ENCODE measurements at places on chromosomes 2 and 18.

- peak; percentile 68 for DNase-seq
Measured at GRCh38 chr18:37565101-37565976, at the start of gene CELF4. TSS of gene CELF4 (minus strand) at chr18:37565798.

DNA sequence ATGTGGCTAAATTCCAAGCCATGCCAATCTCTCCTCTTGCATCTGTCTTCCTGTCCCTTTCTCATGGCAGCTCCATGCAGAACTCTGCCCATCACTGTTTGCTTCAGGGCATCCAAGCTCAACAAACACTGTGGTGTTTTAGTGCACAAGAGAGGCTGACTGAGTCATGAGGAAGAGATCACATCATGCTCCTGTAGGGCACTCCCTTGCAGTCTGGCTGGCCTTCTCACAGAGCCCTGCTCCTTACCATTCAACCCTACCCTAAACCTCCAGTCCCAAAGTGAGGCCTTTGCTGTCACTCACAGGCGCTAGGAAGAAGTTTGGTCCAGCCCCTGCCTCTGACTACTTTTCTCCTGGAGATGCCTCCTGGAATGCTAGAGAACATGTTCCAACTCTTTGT is 194.0 kb downstream of the LRATD1 start:
- DNase-seq, result no peak

- DNase-seq, result no peak
Measured at GRCh38 chr2:105323111-105323510, 6.4 kb downstream of the TGFBRAP1 start.

DNA sequence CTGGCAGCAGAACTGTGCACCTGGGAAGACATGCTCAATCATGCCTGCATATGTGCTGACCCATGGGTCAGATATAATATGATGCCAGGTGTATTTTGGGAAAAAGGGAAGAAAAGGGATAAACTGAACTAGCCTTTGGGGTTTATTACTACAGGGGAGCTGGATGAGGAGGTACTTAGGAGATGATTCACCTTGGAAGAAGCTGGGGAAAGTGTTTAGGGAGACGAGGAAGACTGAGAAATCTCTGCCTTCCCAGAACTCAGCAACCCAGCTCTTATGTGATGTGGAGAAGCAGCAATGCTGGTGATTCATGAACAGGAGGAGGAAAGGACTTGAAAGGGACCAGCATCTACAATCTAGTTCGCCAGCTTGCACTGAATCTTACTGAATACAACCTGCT is 110.2 kb downstream of the BARD1 start:
- no peak for DNase-seq

DNA sequence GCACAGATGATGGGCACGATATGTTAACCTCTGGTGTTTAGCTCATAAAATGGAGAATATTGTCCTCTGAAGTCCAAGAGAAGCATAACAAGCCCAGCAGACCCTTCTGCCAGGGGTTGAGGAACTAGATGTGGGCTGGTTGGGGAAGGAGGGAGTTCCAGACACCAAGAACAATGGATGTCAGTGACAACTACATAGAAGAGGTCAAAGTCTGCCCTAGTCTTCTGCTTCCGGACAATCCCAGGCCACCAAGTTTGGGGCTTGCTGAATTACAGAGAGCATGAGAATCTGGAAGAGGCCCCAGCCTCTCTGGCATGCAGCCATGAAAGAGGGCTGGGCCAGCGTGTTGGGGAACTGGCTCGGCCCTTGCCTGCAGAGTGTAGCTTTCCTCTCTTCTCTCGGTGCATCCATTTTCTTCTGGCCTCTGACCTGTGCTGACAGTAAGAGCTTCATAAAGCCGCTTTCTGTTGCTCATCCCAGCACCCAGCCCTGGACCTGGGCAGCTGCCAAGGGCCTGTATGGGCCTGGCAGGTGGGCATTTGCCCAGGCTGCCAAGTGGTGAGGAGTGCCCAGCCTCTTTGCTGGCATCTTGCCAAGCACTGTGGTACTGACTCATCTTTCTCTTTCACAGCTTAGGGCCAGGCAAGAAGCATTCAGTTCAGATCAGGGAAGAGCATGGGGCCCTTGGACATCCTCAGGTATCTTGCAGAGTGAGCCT is 14.6 kb upstream of the LAPTM4A start:
- DNase-seq, result no peak

- DNase-seq, result no peak
Measured at GRCh38 chr2:35933031-35933430, 422.5 kb upstream of the CRIM1 start.

DNA sequence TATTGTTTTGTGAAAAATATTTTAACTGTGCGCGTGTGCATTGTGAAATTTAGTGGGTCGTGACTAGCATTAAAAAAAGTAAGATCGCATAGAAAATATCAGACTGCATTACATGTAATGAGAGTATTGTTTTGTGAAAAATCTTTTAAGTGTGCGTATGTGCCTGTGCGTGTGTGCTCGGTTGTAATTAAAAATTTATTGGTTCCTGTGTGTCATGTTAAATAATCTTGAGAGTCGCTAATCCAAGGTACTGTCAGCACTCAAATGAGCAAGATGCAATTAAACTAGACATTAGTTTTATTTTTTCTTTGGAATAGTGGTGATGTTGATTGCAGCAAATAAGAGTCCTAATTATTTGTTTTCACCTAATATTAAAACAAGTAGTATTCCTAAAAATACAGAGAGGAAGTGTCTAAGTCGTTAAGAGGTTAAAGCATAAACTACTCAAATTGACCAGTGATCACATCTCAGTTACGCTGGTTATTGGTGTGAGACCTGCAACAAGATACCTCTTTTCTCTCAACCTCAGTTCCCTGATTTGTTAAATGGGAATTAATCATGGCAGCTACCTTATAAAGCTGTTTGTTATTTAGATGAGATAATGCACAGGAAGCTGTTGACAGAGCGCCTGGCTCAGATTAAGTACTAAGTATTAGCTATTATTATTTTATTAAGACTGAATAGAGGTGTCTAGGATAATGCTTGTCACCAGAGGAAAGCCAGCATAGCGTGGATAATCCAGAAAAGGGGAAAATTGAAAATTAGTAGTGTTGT is 1.9 kb downstream of the ZDBF2 start:
- no peak for DNase-seq

DNA sequence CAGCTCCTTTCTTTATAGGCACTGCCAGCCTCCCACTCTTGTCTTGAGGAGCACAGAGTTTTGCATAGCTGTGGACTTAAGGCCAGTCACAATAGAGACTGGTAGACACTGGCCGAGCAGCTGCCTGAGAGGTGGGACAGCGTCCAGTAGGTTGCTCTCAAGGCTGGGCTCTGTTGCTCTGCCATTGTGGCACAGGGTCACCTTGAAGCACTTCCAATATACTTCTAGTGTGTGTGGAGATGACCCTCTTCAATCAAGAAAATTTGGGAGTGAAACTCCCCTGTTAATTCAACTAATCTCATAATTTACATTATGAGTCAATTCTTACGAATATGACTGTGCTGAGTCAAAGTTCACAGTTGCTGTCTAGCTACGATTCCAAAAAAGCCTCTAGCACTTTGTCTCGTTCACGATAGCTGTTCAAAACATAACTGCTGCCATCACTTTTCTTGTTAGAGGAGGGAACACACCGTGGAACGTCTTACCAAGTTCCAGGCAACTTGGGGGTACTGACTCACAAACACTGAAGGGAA is 636.2 kb downstream of the EPHA4 start:
- DNase-seq, result no peak

- no peak for DNase-seq
Measured at GRCh38 chr2:233208382-233209116, 42.9 kb upstream of the ATG16L1 start.

GRCh38 chr2:75491129-75491753 is 69.5 kb downstream of the EVA1A start:
- no peak for DNase-seq

GRCh38 chr2:176107731-176108181 is 676 bp downstream of the HOXD11 start:
- peak; percentile 76 for DNase-seq

DNA sequence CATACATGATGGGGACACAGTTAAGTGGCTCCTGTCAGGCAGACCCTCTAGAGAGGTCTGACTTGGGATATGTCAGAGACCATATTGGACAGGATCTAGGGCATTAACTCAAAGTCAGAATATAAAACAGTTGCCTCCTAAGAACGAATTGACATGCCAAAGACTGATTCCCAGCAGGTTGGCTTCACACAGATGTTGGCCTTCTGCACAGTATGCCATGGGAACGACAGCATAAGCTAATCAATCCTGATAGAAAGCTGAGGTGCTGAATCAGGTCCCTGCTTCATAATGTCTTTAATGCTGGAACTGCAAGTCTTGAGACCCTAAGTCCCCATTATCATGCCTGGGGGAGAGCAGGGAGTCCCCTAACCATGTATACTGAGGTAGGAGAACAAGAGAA is 165.1 kb downstream of the SRBD1 start:
- DNase-seq, result no peak

DNA sequence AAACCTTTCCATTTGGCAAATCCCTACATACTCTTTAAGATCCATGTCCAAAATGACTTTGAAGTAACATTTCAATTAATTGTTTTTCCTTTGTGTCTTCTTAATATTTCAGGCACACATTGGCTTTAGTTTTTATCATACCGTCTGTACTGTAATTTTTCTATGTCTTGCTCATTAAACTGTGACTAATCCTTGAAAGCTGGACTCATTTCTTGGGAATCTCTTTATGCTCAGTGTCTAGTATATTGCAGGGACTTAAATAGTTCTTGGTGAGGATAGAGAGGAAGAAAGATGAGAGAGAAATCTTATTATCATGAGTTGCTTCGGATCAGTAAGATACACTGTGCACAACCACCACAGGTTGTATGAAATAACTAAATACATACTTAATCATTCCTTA is 448.3 kb upstream of the ST6GAL2 start:
- DNase-seq, result no peak

- no peak for DNase-seq
Measured at GRCh38 chr2:10167316-10167715, 44.8 kb downstream of the RRM2 start.

DNA sequence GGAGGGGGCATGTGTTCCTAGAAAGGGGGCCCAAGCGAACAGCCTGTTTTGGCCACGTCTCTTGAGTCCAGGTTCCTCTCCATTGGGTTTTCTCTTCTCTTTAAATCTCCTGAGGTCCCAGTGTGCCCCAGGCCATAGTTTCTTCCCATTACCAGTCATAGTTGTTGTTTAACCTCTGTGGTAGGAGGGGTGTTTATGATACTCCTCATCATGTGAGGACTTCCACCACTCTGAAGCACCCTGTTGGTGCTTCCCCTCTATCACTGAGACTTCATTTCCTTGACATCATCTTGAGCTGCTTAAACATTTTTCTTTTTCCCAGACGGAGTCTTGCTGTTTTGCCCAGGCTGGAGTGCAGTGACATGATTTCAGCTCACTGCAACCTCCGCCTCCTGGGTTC is 45.9 kb downstream of the WIPF1 start:
- DNase-seq, result no peak

DNA sequence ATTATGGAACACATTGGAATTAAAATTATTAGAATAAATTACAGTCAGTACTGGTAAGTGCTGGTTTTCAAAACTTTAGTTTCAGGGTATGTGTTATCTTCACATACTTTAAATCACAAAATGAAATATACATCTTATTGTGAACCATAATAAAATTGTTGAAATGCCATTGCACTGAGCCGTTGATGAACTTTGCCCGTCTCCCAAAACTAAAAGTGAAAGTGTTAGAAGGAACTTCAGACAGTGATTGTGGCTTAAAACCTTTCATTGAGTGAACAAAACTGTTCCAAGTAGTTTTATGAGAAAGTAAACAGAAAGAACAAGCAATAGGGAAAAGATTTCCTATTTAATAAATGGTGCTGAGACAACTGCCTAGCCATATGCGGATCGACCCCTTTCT is 811.6 kb downstream of the PLCL1 start:
- DNase-seq, result no peak

GRCh38 chr2:176507786-176508185 is 238.5 kb downstream of the MTX2 start:
- DNase-seq, result no peak

- no peak for DNase-seq
Measured at GRCh38 chr2:188151670-188152069, 140.0 kb upstream of the GULP1 start.

- DNase-seq, result no peak
Measured at GRCh38 chr2:138430181-138430580, 71.4 kb upstream of the SPOPL start.

DNA sequence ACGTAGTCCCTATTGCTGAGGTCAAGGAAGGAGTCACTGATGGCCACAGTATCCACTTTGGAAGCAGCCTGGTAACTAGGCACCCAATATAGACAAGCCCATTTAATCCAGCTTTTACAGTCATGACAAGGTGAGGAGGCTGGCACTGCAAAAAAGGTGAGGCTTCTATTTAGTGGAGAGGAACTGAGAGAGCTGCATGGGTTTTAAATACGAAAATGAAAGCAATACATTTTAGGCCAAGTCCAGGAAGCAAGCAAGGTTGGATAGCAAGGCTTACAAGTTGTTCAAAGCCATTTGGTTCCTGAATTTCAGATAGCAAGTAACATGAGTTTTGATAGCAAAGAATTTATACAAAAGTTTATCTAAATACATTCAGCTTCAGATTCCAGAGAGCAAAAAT is 80.4 kb downstream of the SGPP2 start:
- no peak for DNase-seq
